CD4-positive, alpha-beta T cell (primary cell): ENCODE measurements at places on chromosomes 5 and 9.

DNA sequence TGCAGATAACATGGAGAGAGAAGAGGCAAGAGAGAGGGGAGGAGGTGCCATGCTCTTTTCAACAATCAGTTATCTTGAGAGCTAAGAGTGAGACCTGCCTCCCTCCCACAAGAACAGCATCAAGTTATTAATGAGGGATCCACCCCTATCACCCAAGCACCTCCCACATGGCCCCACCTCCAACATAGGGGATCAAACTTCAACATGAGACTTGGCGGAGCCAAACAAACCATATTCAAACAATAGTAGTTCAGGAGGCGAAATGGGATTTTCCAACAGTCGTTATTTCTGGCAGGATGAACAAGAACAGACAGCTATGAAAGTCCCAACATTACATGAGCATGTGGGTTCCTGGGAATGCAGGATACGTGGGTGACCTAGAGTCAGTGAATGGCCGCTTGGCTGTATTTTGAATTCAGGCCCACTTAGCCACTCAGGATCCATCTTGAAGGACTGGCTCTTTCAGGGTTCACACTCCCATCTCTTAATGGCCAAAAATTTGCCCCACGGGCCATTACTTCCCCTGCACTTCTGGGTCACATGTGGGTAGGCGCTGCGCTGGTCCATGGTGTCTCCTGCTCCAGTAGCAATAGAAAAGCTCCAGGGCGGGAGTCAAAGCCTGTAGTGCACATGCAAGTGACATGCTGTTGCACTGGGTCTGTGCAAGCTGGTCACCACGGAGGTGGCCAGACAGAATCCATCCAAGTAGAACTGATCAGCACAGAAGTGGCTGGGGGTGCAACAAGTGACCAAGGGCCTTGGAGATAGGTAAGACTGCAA, 7.1 kb upstream of the FAF2 start:
- DNase-seq = no peak

DNA sequence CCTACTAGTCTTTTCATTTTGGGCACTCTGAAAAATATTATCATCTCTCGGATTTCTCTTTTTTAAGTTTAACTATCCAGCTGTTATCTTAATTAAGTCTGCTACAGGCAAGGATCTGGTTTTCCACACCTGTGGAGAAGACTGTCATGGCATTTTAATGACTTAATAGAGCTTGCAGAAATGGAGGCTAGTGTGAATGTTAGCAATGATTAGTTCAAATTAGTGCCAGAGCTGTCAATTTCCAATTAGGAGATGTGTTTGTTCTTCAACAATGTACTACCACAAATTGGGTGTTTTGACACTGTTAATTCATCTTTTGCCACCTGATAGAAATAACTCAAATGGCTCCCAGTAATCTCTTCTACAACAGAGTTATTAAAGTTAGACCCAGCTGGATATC, 2023.0 kb upstream of the CDH9 start:
- no peak for DNase-seq

DNA sequence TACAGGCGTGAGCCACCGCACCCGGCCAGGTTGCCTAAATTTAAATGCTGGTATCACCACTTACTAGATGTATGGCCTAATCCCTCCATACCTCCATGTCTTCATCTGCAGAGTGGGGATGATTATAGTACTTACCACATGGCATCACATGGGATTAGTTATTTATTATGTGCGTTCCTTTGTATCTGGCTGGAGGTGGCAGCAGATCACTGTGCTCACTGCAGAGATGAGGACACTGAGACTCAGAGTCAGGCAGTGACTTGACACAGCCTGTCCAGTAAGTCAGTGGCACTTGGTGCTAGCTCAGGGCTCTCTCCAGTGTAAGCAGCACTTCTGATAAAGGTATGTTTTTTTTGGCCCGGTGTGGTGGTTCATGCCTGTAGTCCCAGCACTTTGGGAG, 38.4 kb upstream of the HAND1 start:
- DNase-seq = no peak

DNA sequence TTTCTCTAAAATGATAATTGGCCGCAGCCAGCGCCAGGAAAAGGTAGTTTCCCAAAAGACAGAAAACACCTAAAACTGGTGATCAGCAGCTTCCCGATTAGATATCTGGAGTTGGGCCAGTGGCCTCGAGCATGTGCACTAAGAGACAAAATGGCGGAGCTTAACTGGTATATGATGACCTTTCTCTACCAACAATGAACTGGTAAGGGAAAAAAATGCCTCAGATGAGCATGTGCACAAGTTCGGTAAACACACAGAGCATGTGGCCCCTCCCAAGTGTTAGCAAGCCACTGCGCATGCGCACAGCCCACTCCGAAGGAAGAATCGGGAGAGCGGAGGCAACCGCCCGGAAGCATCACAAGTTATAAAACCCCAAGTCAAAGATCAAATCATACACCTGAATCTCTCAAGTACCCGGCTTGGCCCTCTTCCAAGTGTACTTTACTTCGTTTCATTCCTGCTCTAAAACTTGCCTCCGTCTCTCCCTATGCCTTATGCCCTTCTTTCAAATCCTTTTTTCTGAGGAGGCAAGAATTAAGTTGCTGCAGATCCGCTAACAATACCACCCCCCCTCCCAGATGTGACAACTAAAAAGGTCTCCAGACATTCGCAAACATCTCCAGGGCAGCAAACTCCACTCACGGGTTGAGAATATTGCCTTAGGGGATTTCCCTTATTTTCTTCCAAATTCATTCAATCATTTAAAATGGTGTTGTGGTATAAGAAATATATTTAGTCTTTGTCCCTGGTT, 15.0 kb upstream of the PTBP3 start:
- DNase-seq = peak; percentile 62

GRCh38 chr9:125396799-125397198, 135.2 kb downstream of the GAPVD1 start:
- DNase-seq = no peak

- no peak for DNase-seq
Measured at GRCh38 chr5:140875085-140876065, at the start of gene PCDHA12. PCDHA12 (plus strand) TSS chr5:140875308; CDS start chr5:140875473, 165 bp downstream.

DNA sequence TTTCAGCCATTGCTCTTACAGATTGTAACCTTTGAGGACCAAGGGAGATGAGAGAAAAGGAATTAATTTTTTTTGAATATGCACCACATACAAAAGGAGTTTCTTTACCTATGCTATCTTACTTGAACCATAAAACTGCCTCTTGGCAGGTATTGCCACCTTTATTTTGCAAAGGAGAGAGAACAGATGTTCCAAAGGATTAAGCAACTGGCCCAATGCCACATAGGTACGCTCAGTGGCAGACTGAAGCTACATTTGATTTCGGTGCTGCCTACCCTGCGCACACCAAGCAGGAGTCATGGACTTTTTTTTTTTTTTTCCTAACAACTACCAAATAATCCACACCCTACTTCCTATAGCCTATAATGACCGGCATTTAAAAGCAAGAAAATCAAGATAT, 43.1 kb downstream of the SAXO1 start:
- DNase-seq = no peak

GRCh38 chr5:135477613-135478066, 25.5 kb upstream of the TIFAB start:
- DNase-seq = no peak

DNA sequence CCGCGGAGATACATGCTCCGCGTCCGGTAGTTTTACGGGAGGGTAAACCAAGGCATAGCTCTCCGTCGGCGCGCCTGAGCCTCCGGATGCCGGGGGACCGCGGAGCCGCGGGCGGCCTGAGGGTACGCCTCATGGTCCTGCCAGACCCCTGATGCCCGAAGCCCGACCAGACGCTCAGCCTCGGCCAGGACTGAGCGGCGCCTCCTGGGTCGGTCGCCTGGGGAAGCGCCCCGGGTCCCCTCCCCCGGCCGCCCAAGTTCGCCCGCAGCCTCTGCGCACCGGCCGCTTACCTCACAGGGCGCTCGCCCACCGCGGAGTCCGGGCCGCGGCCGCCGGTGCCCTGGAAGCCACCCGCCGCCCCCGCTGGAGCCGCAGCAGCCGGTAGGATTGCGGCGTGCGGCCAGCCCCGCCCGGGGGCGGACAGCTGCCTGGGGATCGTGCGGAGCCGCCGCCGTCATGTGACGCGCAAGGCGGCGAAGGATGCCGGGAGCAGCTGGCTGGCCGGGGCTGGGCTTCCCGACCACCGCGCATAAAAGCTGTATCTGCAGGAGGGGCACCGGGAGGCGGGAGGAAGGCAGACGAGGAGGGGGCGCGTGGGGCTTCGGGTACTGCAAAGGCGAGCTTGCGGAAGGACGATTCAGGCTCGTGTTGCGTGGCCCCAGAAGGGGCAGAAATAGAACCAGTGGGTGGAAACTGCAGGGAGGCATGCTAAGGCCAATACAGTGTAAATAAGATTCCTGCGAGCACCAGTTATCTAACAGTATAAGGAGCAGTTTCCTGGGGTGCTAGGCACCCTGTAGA, at the start of gene FBXO10:
TSS of gene FBXO10 (minus strand) at position 460 of the 801 bp plus-strand sequence. CDS start 34,612 bp downstream, outside the sequence.
- DNase-seq = peak; percentile 49

DNA sequence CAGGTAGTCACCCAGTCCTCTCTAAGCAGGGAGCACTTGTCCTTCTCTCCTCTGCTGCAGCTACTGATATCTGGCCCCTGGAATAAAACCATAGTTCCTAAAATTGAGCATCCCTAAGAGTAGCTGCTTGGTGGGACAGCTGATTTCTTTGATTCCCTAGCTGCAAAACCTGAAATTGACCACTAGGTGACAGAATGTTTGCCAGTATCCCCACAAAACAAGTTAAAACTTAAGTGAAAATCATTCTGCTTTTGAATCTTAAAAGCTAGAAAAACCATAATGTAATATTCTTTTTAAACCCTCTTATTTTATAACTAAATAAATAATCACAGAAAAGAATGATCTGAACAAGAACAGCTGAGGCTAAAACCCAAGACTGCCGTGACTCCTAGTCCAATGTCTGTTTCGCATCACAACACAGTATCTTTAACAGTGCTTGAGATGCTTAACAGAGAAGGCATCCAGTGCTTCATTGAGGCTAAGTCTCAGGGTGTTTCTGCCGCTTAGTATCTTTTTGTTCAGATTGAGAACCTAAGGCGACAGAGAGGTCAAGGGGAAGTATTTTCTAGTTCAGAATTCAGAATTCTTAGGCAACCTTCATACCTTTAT, 24.4 kb upstream of the TAL2 start:
- DNase-seq = no peak

DNA sequence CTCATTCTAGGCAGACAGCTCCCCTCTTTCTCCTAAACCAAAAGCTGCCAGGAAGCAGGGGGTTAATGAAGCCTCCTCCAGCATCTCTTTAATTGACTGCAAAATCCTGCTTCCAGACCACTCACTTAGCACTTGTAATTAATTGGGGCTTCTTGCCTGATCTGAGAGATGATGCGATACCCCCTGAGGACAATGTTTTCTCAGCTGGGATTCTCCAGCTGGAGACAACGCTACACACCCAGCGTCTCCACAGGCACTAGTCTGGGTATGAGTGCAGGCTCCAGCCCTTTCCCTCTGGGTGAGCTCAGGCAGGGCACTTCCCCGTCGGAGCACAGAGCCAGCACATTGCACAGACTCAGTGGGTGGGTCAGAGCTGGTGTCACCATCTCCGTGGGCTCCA, 16.1 kb downstream of the CPLX2 start:
- no peak for DNase-seq

GRCh38 chr5:115657881-115658233, 32.0 kb upstream of the TMED7 start:
- DNase-seq = no peak

GRCh38 chr9:94654165-94654894, 15.0 kb upstream of the FBP1 start:
- DNase-seq = no peak
